Right kidney (tissue), 9 donors: ENCODE measurements at places on chromosomes 12 and 14.

DNA sequence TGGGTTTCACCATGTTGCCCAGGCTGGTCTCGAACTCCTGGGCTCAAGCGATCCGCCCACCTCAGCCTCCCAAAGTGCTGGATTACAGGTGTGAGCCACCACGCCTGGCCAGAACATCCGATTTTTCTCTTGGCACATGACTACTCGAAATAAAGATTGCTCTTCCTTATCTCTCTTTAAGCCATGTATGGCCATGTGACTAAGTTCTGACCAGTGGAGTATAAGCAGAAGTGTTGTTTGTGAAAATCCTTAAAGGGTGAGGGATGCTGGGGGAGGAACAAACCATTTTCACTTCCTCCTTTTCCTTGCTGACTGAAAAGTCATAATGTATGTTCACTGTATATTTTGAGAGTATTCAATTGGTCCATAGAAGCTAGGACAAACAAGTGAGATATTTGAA is 50.7 kb upstream of the ATF7IP start:
- no peak for DNase-seq

DNA sequence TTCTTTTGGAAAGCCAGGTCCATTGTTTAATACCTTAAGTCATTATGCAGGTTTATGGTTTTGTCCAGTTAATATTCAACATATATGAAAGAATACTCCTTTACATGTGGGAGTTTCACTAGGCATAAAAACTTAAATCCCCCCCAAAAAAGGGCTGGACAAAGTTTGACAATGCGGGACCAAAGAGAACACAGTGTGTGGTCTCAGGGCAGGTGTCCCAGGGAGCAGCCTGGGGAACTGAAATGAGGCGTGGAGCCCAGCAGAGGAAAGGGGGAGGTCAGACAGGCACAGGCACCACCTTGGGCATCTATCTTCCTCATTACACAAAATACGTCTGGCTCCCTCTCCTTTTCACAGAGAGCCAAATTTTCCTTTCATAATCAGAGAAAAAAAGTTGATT is 22.5 kb downstream of the PKP2 start:
- no peak for DNase-seq

DNA sequence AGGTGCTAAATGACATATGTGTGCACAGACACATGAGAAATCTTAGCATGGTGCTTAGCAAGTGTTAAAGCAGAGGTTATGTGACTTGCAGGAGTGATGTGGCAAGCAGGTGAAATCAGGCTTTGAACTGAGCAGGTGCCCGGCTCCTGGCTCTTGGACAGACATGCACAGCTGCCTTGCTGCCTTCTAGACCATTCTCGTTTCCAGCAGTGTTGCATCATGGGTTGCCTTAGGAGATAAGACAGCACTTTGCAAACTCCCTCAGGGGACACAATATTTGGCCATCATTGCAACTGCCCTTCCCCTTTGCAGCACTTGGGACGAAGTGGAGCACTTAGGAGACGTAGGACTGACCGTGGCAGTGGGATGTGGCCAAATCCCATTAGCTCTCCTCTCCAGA is 17.2 kb upstream of the GSC start:
- DNase-seq = no peak

DNA sequence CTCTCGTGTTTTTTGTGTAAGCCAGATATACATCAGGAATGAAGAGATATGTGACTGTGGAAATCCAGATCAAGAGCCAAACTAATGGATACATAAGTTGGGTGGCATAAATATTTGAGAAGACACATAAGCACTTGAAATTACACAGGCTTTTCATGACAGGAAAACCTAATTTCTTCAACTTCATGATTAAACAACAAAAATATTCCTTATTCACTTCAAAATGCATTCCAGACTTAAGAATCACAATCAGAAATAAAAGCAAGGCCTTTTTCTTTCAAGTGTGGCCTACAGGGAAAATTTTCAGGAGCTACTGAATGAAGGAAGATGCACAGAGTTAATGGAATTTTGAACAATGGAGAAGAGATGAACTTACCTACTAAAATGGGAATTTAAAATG is 515.6 kb downstream of the FOXG1 start:
- no peak for DNase-seq

DNA sequence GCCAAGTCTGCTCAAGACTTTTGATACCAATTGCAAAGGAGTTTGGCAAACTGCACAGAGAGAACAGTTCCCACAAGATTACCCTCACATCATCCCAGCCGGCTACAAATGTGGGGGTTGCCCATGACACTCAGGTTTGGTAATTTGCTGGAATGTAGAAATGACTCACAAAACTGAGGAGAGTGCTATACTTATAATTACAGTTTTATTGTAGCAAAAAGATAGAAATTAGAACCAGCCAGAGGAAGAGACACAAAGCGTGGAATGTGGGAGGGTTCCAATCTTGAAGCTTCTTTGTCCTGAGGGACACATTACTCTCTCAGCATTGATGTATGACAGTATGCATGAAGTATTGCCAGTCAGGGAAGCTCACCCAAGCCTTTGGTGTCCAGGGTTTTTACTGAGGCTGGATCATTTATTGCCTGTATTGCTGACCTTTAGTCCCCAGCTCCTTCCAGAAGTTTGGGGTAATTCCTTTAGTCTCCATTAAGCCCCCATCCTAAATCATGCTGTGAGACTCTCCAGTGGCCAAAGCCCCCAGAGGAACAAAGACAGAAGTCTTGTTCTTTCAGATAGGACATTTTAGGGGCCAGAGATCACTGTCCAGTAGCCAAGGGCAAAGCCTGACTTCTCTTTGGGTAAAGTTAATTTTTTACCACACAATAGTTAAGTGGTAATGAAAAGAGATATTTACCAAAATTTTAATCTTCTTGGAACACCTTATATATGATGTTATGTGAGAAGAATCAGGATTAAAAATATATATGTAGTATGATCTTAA is 9.9 kb downstream of the TBK1 start:
- no peak for DNase-seq

DNA sequence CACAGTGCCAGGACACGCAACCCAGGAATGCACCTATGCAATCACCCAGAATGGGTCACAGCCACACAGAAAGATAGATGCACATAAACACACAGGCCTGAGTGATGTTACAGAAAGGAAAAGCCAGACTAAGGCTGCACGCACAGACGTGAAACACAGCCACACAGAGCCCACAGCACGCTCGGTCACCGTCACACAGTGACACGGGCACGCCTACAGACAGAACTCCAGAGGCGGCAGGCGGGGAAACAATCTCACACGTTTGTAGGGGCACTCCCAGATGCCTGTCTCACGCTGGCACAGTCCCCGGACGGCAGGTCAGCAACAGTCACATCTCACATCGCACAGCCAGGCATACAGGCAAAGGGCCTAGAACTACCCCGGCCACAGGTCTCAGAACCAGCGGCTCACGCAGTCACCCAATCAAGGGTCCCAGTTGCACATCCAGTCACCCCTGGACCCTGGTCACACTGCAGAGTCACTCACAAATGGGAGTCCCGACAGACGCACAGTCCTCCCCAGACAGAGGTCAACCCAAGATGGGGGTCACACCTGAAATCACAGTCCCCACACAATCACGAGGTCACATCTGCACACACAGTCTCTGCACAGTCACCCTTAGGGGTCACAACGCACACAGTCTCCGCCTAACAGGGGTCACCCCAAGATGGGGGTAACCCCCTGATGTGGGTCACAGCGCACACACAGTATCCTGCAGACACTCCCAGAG is 790 bp downstream of the SSH1 start:
- no peak for DNase-seq

- DNase-seq = no peak
Measured at GRCh38 chr12:69430942-69431590, 39.1 kb upstream of the FRS2 start.
